ENCODE measurements at places on chromosomes 13 and 19.

- H3K4me3 ChIP-seq: no peak overlapping the region
- H3K27ac ChIP-seq: no peak overlapping the region
- DNase-seq: peak; percentile 83
- H3K27me3 ChIP-seq: peaks cover 50% of the 10 kb centered on the region
These were observed 2.9 kb upstream of the C19orf85 start for GRCh38 chr19:55467236-55468053.

DNA sequence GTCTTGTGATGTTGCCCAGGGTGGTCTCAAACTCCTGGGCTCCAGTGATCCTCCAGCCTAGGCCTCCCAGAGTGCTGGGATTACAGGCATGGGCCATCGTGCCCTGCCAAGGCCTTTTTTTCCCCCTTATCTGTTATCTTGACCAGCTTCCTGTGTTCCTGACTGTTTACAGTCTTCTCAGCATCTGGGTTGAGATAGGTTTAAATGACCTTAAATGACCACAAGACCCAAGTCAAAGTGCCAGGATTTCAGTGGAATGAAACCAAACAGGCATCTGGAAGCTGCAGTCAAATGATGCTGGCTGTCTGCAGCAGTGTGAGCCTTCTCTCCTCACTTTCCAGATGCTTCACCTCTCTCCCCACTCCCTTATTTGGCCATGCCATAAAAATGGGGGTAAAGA is 114.2 kb upstream of the CLDN10 start:
- H3K27me3 ChIP-seq: peaks cover 6% of the 10 kb centered on the region
- no peak overlapping the region for H3K27ac ChIP-seq

DNA sequence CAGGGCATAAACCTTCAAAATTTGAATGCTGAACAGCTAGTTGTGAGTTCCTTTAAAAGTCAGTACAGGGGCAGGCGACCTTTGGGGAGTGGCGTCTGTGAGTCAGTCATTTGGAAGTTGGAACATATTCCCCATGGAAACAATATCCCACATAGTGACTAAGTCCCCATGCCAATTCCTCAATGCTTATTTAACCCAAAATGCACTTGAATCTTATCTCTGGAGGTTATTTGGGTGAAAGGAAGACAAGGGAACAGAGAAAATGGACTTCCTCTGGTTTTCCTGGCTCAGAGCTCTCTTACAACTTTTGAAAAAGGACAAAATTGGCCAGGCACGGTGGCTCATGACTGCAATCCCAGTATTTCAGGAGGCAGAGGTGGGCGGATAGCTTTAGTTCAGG is 479.2 kb upstream of the NBEA start:
- H3K27me3 ChIP-seq: no peaks in the 10 kb centered on the region
- H3K27ac ChIP-seq: no peak overlapping the region

DNA sequence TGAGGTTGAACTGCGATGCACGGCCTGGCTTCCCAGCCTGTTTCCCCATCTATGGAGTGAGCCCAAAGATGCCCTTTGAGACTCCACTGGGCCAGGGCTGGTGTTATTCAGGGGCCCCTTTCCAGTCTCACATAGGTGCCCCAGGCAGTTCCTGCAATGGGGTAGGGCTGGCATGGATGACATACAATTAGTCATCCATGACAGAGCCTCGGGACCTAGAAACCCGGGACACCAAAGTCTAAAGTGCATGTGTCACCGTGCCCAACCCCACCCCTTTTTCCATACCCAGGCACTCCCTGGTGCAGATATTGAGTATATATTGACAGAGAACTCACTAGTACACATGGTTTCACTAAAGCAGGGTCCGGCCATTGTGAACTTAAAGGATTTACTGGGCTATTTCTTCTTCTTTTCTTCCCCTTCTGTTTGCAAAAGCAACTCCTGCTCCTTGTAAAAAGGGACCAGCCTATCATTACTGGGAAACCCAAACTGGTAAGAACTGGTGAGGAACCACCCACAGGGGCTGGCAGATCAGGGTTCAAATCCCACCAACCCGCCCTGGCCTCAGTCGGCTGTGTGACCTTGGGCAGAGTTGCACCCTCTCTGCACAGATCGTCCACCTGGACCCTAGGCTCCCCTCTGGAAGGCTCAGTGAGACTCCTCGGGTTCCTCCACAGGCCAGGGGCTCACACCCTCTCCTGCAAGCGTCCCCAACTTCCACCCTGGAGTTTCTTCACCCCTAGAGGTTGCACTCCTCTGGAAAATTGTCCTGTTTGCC is 2.7 kb downstream of the B3GNT3 start:
- peaks cover 79% of the 10 kb centered on the region for H3K27me3 ChIP-seq
- H3K4me3 ChIP-seq: no peak overlapping the region
- H3K4me1 ChIP-seq: no peaks in the 10 kb centered on the region
- no peak for DNase-seq
- no peak overlapping the region for H3K27ac ChIP-seq

GRCh38 chr13:26821672-26822071 is 61.1 kb upstream of the GPR12 start:
- H3K36me3 ChIP-seq: no peaks in the 10 kb centered on the region
- H3K27ac ChIP-seq: no peak overlapping the region
- no peak overlapping the region for H3K4me3 ChIP-seq
- no peak for DNase-seq
- H3K27me3 ChIP-seq: peaks cover 3% of the 10 kb centered on the region

GRCh38 chr13:19818223-19818842 is 35.6 kb upstream of the PSPC1 start:
- no peak overlapping the region for H3K27ac ChIP-seq
- peaks cover 54% of the 10 kb centered on the region for H3K36me3 ChIP-seq
- H3K4me3 ChIP-seq: no peak overlapping the region
- DNase-seq: peak; percentile 79
- H3K4me1 ChIP-seq: no peaks in the 10 kb centered on the region
- H3K27me3 ChIP-seq: no peaks in the 10 kb centered on the region

- no peak overlapping the region for H3K27ac ChIP-seq
- peaks cover 4% of the 10 kb centered on the region for H3K27me3 ChIP-seq
- no peaks in the 10 kb centered on the region for H3K36me3 ChIP-seq
- DNase-seq: no peak
- H3K4me1 ChIP-seq: peaks cover 45% of the 10 kb centered on the region
These were observed 243.5 kb downstream of the LMO7 start for GRCh38 chr13:75879656-75880055.

DNA sequence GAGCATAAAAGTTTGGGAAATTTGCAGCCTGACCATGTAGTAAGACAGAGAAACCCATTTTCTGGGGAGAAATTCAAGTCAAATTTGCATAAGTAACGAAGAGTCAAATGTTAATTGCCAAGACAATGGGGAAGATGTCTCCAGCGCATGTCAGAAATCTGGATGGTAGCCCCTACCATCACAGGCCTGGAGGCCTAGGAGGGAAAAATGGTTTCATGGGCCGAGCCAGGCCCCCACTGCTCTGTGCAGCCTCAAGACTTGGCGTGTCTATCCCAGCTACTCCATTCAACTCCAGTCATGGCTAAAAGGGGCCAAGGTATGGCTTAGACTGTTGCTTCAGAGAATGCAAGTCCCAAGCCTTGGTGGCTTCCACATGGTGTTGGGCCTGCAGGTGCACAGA is 269.8 kb downstream of the RFC3 start:
- H3K27ac ChIP-seq: no peak overlapping the region
- no peak overlapping the region for H3K4me3 ChIP-seq
- H3K27me3 ChIP-seq: no peaks in the 10 kb centered on the region
- peaks cover 16% of the 10 kb centered on the region for H3K36me3 ChIP-seq

DNA sequence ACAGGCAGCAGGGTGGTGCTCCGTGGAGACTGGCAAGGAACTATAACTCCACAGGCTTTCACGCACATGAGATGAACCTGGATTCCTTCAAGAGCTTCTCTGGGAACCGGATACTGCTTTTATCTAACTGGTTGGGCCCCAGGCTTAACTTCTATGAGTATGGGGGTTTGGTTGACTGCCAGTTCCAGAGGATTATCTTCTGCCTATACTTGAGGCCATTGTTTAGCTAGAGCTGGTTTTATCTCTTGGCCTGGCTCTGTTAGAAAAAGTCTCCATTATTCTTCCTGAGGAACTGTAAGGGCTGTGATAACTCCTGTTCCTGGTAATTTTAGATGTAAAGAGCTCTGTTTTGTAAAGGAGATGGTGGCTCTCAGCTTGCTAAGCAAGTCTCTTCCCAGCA is 40.9 kb downstream of the ZNF846 start:
- no peak overlapping the region for H3K27ac ChIP-seq
- H3K27me3 ChIP-seq: peaks cover 8% of the 10 kb centered on the region
- no peaks in the 10 kb centered on the region for H3K4me1 ChIP-seq
- no peak for DNase-seq
- H3K36me3 ChIP-seq: no peaks in the 10 kb centered on the region

DNA sequence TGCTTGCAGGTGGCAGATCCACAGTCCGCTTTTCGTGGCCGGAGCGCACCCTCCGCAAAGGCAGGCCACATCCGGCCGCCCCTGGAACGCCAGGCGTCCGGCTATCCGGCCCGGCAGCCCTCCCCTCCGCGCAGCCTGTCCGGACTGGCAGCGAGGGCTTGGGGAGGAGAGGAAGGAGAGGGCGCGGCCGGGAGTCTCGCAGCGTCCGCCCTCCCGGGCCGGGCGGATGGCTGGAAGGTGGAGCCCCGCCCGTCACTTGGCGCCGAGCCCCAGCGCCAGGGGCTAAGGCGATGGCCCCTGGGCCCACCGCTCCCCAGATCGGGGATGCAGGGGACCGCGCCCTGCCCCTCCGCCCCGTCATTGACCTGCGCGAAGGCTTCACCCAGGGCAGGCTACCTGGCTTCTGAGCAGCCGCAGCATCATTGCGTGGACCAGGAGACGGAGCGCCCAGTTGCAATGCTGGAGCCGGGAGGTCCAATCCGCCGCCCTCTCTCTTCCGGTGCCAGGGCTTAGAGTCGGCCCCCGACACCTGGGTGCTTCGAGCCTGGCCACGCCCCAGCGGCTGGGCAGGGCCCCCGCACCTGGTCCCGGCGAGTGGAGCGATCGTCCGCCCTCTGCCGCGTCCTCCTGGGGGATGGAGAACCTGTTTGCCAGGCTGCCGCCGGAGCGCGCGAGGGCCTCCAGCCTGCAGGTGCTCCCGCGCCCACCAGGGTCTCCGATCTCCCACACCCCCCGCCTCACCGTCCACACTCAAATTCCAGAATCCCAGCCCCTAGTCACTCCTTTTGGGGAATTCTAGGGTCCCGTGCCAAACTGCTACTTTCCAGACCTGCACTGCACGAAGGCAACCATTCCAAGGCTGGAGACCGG is at the start of gene FUT1:
Gene FUT1, minus strand, starts transcription at position 146 of the 870 bp plus-strand sequence. CDS start 1,360 bp downstream, outside the sequence.
- no peak within 1 kb of the TSS for H3K27ac ChIP-seq
- peak within 1 kb of the TSS; percentile 88 for H3K4me3 ChIP-seq
- H3K27me3 ChIP-seq: peaks cover 49% of the 10 kb centered on the region
- H3K4me1 ChIP-seq: peaks cover 37% of the 10 kb centered on the region
- peak; percentile 70 for DNase-seq
- no peaks in the 10 kb centered on the region for H3K36me3 ChIP-seq

DNA sequence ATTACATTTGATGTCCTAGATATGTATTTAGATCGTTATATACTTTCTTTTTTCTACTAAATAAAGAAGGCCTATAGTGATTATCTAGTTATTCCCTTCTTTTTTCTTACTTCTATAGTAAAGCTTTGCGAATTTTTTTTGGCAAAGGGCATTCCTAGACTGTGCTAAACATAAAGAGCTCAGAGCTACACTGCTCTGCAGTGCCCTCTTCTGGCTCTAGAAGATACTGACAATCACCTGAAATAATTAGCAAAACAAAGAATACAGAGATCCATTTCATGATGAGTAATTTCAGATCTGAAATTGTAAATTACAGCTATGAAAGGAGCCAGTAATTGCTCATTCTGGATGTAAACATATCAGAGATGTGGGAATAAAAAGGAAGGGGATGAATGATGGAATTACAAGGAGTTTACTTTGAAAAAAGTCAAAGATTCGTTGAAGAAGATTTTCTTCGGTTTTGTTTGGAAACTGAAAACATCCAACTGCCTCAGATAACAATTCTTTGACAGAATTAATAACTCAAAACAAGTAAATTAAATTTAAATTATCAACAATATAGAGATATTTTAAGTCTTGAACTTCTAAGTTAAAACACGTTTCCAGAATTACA is 288.5 kb downstream of the NALCN start:
- DNase-seq: peak; percentile 30
- no peak overlapping the region for H3K27ac ChIP-seq
- no peaks in the 10 kb centered on the region for H3K4me1 ChIP-seq
- no peak overlapping the region for H3K4me3 ChIP-seq
- H3K27me3 ChIP-seq: no peaks in the 10 kb centered on the region
- no peaks in the 10 kb centered on the region for H3K36me3 ChIP-seq

DNA sequence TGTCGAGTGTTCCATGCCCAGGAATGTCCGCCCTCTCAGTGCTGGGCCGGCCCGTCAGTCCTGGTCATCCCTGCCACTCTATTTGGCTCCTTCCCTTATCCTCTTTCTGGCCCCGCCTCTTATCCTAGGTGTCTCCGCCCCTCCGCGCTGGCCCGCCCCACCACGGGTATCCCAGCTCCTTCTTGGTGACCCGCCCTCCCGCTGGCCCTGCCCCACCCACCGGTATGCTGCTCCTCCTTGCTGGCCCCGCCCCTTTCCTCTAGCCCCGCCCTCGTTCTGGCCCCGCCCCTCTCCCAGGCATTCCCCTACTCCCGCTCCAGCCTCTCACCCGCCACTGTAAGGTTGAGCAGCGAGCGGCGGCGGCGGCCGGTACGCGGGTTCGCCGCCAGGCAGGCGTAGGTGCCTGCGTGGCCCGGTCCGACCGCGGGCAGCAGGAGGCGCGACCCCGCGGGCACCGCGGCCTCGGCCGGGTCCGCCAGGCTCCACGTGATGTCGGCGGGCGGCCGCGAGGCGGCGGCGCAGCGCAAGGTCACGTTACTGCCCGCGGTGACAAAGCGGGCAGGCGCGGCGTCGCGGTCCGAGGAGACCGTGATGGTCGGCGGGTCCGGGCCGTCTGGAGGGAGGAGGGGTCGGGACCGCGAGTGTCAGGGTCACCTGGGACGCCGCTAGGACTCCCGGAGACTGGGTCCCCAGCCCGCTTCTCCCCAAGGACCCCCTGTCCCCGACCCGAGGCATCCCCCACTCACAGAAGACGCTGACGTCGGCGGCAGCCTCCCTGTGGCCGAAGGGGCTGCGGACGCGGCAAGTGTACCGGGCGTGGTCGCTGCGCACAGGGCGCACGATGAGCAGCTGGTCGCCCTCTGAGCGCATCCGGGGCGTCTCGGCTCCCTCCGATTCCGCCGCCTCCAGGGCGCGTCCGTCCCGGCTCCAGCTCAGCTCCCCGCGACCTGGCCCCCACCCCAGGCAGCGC is 2.0 kb downstream of the VSIG10L start:
- peak; percentile 99 for DNase-seq
- peaks cover 41% of the 10 kb centered on the region for H3K4me1 ChIP-seq
- peaks cover 4% of the 10 kb centered on the region for H3K36me3 ChIP-seq
- peak overlapping the region; percentile 96 for H3K27ac ChIP-seq
- H3K27me3 ChIP-seq: peaks cover 28% of the 10 kb centered on the region

- no peak overlapping the region for H3K27ac ChIP-seq
- peaks cover 13% of the 10 kb centered on the region for H3K4me1 ChIP-seq
- peaks cover 71% of the 10 kb centered on the region for H3K27me3 ChIP-seq
- H3K4me3 ChIP-seq: peak overlapping the region; percentile 40
These were observed 8.8 kb downstream of the PPP1R13L start for GRCh38 chr19:45395821-45396617.

- H3K27ac ChIP-seq: no peak overlapping the region
- H3K36me3 ChIP-seq: no peaks in the 10 kb centered on the region
- H3K4me3 ChIP-seq: peak overlapping the region; percentile 93
- peaks cover 3% of the 10 kb centered on the region for H3K27me3 ChIP-seq
These were observed 1.9 kb downstream of the KLF12 start for GRCh38 chr13:74132152-74132775.
